ENCODE measurements at places on chromosomes 5 and 9. TPM values are rescaled to one million over a fixed set of nuclear protein-coding genes. Genes with fewer than 3 reads are reported as not detected.

C1QTNF2 gene
- 1.7 TPM for polyA plus RNA-seq

DNA sequence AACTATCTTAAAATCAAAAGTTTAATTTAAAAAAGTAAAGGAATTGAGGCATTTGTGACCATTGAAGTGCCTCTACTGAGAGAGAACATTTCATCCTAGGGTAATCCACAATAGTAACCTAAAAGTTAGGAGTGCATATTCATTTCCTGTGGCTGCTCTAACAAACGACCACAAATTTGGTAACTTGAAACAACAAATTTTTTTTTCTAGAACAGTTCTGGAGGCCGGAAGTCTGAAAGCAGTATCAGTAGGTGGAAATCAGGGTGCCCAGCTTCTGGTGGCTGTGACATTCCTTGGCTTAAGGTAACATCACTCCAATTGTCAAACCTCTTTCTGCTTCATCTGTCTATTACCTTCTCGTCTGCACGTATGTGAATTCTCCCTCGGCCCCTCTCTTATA is 67.1 kb upstream of the SSBP2 start:
- no peak for DNase-seq

- peak; percentile 26 for DNase-seq
Measured at GRCh38 chr5:76082772-76083554, at the start of gene SV2C. Gene SV2C (plus strand): TSS chr5:76083383. CDS start chr5:76131751, 48,368 bp downstream.

- no peak for DNase-seq
Measured at GRCh38 chr9:93635186-93636107, 59.1 kb downstream of the PHF2 start.

GNA14 gene
- polyA plus RNA-seq, result 17.3 TPM

DNA sequence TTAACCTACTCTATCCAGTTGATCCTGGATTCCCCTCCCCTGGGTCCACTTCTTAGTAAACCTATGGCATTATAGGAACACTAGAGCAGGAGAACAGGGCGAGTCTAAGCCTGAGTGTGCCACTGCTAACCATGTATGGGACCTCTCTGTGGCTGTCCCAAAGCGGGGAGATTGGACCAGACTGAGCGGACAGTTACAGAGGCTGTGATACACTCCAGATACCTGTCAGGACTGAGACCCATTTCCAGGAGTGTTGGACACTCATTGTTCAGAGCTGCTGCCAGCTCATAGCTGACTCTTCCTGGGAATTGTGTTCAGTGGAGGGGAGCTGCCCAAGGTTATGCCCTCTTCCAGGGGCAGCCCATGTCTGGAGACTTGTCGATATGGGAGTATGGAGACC is 11.9 kb upstream of the LTC4S start:
- no peak for DNase-seq

NSA2 gene
- polyA plus RNA-seq, result 267 TPM

CAPSL gene
- polyA plus RNA-seq, result 6.5 TPM
